ENCODE measurements at places on chromosomes 12 and 14. TPM values are rescaled to one million over a fixed set of nuclear protein-coding genes. Genes with fewer than 3 reads are reported as not detected.

DNA sequence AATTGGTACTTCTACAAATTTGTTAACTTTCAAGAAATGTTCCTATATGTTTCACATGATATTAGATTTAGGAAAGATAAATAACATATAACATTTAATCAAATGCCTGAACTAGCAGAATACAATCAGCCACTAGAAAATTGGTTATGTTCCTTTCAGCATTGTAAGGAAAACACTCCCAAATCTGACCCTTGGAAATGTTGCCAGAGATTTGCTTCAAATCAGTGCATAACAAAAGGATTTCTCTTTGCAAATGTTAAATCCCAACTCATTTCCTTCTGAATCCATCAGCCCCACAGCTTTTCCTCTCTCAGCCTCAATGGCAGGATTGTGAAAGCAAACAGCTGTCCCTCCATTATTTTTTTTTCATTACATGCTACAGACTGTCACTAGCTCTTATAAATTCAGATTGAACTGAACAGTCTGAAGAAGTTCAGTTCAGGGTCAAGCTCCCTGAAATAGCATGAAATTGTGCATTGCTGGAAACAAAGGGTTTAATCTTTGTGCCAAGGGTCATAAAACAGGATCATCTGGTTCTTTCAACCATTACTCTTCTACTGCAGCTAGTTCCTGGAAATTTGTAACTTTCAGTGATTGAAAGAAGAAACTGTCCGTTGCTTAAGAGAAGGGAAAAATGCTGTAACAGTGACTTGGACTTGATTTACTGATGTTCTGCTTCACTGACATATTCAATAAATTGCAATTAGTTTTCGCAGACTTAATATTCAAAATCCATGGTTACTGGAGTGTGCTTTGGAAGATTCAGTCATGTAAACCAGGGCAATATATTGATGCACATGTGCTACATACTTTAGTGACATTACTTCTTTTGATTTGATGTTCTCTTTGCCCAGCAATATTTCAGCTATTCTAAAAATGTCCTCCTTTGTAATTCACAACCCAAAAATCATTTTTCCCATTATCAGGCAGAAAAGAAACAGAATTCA, 246.4 kb downstream of the RPL10L start:
- DNase-seq: no peak

DNA sequence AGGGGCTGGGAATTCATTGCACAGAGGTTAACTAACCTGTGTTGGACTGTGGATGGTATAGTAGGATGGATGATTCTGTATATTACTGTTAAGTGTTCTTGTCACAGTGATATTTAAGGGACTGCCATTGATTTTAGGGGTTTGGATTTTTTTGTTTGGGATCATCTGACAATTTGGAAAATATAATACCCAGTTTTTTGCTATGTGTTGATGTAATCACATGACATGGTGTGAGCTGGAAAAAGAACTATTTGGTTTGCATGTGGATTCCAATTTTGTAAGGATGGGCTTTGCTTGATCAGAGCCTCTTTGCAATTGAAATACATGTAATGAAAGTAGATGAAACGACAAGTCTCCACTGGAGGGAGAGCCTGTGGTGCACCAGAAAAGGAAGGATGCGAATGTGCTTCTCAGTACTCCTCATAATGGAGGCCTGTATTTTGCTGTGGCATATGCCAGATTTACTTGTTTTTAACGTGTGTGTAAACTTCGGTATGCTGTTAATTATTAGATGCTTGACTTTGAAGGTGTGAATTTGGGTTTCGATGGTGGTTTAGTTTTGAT, 2.7 kb downstream of the DYRK2 start:
- no peak for DNase-seq

ASCL1 gene
- not detected for polyA plus RNA-seq

EMP1 gene
- 16.4 TPM for polyA plus RNA-seq
